ENCODE measurements at places on chromosomes 3 and 15.
A peak's percentile ranks its signal among the peaks of the same experiment; 100 is the strongest.

GRCh38 chr3:78741066-78741645 is 1026.6 kb downstream of the ROBO1 start:
- DNase-seq: no peak

GRCh38 chr15:41544650-41545015 is 576 bp upstream of the RPAP1 start:
- DNase-seq: no peak

DNA sequence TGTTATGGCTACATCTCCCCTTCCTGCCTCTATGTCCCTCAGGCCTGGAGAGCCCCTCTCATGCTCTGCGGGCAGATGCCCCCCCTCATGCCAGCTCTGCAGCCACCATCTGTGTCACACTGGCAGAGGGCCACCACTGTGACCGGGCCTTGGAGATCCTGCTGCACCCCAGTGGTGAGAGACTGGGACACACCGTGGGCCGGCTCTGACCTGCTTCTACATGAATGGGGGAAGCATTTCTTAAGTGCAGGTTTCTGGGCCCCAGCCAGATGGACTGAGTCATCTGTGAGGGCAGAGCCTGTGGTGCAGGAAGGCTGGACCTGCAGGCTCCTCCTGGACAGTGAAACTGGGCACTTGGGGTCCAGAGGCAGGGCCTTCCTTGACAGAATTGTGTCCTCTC is 4.8 kb downstream of the VWA5B2 start:
- no peak for DNase-seq

DNA sequence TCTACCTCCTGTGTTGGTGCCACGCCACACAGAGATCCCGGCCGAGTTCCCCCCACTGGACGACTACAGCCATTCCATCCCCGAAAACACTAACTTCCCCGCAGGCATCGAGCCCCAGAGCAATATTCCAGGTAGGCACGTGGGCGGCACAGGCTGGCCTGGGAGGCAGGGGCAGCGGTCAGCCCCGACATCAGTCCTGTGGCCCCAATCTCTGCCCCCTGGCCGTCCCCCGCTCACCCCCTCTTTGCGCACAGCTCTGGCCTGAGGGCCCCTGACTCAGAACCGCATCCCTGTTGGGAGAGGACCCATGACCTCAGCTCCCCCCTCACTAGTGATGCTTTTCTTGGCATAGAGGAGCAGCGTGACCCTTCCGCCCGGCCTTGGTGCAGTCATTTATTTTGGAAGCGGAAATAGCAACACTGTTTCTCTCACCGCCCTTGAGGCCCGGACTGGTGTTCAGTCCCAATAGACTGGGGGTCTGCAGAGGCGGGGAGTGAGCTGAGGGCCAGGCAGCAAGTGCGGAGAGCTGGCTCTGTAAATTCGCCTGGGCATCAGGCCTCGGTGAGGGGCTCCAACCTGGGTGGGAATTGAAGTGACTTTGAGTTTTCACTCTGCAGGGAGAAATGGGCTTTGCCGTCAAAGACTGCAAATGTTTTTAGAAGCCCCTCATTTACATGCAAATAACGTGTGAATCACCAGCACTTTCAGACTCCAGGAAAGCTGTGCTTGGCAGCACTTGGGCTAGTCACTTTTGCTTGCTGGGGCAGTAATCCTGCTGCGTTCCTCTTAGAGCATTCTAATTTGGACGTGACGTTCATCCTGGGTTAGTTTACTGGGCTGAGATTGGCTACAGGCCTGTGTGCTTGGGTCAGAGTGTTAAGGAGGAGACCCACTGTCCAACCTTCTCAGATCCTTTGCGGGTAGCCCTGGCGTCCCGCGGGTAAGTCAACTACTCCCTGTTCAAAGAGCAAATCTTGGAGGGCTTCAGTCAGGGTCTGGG is 88.9 kb downstream of the AAGAB start:
- no peak for DNase-seq

- no peak for DNase-seq
These were observed 120.1 kb upstream of the DPH6 start for GRCh38 chr15:35665896-35666536.

DNA sequence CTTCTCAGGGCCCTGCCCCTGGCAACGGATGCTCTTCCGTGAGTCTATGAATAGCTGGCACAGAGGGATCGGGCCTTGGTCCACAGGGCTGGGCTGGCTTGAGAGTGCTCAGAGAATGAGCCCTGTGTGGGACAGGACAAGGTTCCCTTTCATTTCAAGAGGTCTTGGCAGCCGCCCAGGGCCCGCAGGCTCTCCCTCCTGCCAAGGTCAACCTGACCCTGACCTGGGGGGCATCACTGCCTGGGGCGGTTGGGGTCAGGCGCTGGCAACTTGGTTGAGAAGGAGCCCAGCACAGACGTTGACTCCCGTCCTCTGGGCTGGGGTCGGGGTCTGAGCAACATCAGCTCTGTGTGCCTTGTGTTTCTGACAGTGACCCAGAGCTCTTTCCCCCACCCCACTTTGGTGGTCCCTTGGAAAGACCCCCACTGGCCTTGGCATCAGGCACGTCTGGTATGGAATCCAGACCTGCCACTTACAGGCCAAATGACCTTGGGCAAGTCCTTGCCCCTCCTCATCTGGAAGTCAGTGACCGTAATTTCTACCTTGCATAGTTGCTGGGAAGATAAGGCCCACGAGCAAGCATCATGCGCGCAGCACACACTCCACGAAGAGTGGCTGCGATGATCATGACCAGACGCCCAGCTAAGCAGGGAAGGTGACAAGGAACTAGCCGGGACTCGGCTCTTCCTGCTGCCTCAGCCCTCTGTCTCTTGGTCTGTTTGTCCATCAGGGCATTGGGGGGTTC is 36.4 kb downstream of the EPHB3 start:
- DNase-seq: no peak

DNA sequence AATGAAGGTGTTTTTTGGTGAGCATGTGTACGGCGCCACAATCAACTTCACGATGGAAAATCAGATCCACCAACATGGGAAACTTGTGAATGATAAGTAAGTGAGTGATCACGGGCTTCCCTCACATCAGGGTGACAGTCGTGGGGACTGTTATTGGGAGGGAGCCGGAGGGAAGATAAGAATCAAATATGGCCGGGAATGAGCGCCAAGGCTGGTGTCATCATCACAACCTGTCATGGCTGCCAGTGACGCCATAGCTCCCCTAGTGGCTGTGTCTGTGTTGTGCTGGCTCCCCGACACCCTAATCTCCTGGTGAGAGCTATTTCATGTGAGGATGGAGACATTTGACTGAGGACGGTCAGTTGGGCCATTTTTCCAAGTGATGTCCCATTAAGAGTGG is 168.5 kb downstream of the SV2B start:
- DNase-seq: no peak

DNA sequence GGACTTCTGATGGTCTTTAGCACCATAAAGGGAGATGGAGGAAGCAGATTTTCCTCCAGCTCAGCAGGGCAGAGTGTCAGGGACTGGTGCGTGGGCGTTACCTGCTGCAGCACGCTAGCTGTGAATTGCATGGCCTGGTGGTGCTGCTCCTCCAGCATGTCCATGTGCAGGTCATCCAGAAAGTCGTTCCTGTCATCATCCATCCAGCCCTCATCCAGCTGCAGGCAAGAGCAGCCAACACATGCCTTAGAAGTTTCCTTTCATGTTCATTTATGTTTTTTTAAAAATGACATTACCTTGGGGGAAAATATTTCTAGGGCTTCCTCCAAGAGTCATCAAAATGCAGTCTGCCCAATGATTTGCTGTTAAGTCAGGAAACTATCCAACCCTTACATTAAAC is 239.2 kb downstream of the PDZRN3 start:
- no peak for DNase-seq

GRCh38 chr15:79950247-79950646 is 20.7 kb downstream of the BCL2A1 start:
- no peak for DNase-seq

DNA sequence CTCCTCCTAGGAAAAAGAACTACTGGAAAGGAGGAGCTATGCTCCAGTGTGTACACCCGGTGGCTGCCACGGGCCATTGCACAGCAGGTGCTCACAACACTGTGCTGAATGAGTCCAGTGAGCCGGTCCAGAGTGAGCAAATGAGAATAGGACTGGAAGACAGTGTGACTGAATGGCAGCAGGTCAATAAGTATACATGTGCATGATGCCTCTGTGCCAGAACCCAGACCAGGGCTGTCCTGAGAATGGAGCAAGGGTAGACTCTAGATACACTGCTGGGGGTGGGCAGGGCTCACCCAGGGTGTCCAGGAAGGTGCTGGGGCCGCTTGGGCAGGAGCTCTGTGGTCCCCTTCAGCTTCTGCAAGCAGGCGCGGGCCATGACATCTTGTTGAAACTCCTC is 8.3 kb downstream of the POLG start:
- DNase-seq: no peak

DNA sequence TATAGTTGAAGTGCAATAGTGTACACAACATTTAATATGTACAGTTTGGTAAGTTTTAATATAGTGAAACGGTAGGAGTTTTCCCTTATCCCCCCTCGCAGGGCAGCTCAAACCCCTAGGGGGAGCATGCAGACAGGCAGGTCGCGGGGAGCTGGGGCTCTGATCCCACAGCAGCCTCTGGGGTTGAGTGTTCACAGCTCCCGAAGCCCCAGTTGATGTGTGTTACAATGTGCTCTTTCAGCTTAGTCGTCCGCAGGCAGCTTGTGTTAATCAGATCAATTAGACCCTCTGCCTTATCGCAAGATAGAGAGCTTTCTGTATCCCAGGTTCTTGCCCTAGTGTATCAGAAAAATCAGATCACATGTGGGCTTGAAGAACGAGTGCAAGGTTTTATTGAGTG is 143.1 kb upstream of the CHRNA7 start:
- no peak for DNase-seq

DNA sequence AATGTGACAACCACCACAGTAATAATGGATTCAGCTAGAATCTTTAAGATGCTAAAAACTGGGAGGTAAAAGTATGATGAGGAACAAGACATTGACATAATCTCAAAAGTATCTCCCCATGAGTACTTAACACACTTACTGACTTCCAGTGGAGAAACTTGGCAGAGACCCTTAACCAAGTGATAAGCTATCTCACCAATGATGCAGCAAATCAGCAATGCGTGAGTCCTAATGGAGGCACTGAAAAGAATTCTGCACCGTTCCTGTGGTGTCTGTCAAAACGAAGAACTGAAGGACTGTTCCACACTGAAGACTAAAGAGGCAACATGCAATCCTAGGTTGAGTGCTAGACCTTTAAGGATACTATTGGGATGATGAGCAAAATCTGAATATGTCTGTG is 67.9 kb upstream of the OCA2 start:
- DNase-seq: no peak

- DNase-seq: no peak
These were observed 114.5 kb upstream of the ARPP21 start for GRCh38 chr3:35524856-35525255.

DNA sequence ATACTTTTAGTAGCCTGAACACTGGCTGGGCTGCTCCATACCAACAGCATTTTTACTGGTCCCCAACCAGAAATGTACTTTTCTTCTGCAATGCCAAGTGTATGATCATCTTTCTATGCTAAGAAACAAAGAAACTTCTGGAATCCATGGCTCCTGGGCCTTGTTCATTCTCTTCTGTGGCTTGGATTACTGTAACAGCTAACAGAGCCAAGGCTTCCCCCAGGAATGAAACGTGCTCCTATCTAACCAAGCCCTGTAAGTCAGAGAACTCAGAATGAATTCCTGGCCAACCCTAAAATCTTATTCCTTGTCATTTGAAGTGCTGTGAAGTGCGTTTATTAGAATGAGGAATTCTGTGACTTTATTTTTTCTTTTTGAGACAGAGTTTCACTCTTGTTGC is 102.9 kb upstream of the RAD18 start:
- no peak for DNase-seq

- DNase-seq: no peak
These were observed 59.0 kb downstream of the BDH1 start for GRCh38 chr3:197496746-197497125.

DNA sequence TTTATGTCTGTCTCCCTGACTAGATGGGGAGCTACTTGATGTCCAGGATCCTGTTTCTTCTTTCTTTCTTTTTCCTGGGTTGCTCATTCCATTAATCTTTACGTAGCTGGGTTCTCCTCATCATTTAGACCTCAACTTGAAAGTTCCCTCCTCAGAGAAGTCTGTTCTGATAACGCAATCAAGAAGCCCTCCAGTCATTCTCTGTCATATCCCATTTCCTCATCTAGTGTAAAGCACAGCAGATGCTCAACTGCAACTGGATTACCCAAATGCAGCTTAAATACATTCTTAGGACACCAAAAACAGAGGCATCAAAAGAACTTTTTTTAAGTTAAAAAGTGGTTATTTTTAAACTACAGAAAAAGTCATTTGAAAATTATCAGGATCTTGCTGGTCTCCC is 51.7 kb upstream of the ST3GAL6 start:
- no peak for DNase-seq

GRCh38 chr15:75663931-75664421 is 16.3 kb downstream of the SNX33 start:
- no peak for DNase-seq

- DNase-seq: peak; percentile 17
These were observed 178.8 kb downstream of the NSMCE3 start for GRCh38 chr15:29090617-29091466.

DNA sequence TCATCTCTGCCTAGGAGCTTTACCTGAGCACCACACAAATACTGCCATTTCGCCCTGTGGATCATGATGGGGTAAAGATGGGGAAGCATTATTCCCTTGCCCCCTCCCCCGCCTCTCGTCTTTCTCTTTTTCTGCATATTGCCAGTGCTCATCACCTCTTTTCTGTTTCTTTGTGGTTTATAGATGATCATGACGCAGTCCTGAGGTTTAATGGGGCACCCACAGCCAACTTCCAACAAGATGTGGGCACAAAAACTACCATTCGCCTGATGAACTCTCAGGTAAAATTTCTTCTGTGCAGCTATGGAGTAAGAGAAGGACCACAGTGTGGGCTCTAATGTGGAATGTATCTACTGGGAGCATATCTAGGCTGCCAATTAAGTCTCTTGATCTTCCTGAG is 88.2 kb downstream of the RPL39L start:
- DNase-seq: no peak

GRCh38 chr3:160403028-160403545 is 3.6 kb downstream of the SMC4 start:
- DNase-seq: no peak

GRCh38 chr15:64865998-64866520 is 24.3 kb downstream of the PLEKHO2 start:
- no peak for DNase-seq

DNA sequence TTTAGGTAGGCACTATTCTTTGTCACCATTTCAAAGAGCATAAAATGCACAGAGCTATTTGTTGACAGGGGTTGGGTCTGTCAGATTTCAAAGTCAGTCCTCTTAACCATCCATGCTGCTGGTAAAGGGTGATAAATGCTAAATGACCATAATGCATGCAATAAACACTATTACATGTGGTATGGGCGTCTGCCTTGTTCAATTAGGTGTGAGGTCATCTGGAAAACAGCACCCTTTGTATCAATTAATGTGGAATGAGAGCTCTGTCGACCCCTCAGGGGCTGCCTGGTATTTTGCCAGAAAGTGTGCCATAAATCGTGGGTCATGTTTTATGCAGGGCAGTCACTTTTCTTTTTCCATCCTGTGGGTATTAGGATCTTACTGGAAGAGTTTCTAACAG is 235.6 kb downstream of the SV2B start:
- DNase-seq: no peak

GRCh38 chr15:32106401-32107381 is 76.4 kb downstream of the CHRNA7 start:
- DNase-seq: no peak
